Fibroblast of skin of right biceps (primary cell): ENCODE measurements at places on chromosomes 1 and 21.

GRCh38 chr1:22074803-22075202 lies 22.3 kb downstream of the CDC42 start:
- DNase-seq = no peak

GRCh38 chr1:233211595-233211994 lies 83.9 kb downstream of the PCNX2 start:
- peak; percentile 17 for DNase-seq

GRCh38 chr1:17565461-17566252 lies 26.2 kb downstream of the ARHGEF10L start:
- no peak for DNase-seq

DNA sequence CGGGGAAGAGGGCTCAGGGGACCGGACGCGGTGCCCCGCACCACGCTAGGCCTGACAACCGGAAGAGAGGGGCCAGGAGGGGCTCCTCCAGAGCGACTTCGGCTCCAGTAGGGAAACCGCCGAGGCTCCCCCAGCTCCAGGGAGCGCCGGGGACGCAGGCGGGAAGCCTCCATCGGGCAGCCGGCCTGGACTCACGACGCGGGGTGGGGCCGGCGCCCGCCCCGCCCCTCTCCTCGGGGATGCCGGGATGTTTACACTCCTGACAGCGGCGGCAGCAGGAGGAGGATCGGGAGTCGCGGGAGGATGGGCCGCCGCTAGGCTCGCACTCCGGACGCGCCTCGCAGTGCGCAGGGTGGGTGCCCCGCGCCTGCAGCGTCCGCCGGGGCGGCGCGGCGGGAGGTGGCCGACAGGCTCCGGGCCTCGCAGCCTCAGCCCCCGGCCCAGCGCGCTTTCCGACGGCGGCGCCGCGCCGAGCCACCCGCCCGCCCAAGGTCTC lies at the start of gene NEK7:
TSS of gene NEK7 (plus strand) at position 254 of the 496 bp plus-strand sequence. CDS start 75,583 bp downstream, outside the sequence.
- DNase-seq = peak; percentile 92

DNA sequence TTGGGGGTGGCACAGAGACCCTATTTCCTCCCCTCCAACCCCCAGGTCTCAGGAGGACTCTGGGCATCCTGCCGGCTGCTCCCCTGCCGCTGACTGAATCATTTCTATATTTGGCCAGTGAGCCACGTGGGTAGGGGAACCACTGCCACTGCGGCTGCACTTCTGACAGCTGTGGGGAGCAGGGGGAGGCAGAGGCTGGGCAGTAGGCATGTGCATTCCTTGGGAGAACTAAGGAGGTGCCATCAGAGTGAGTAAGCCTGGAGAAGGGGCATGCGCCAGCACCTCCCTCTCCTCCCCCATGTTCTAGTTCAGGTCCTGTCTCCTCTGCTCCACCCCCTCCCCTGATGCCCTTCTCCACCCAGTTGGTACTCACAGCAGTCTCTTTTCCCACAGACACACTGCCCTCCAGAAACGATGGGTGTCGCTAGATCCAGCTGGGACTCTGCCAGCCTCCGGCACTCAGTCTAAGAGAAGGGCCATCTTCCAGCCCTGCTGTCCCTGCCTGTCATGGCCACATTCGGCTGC lies 12.0 kb downstream of the PPFIA4 start:
- DNase-seq = peak; percentile 65

GRCh38 chr21:44090325-44090724 lies 16.9 kb upstream of the PWP2 start:
- no peak for DNase-seq

DNA sequence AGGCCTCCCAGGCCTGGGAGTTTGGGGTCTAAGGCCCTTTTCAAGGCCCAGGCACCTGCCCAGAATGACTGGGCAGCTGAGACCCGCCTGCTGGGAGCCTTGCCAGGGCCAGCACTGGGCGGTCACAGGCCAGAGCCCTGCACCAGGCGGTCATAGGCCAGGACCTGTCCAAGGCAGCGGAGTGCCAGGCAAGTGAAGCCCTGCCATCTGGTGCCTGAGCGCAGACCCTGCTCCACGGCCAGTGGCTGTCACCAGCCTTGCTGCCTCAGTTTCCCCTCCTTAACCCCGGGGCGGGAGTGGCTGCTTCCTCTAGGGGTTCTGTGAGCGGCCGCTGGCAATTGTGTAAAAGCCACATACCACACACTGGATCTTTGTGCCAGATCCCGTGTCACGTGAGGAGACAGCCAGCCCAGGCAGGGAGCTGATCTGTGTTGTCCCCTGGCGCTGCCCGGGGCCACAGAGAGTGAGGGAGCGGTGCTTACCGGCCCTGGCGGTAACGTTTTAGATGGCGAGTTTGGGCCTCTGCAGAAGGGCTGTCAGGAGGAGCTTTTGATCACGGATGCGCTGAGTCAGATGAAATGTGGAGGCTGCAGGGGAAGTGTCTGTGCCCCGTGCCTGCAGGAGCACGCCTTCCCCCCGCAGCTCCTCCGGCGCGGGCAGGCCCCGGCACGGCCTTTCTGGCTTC lies 4.6 kb downstream of the COL18A1 start:
- peak; percentile 30 for DNase-seq

GRCh38 chr1:89847191-89847729 lies 26.4 kb downstream of the LRRC8D start:
- no peak for DNase-seq
